ENCODE measurements at places on chromosomes 6 and 20.

- no peak for DNase-seq
Measured at GRCh38 chr20:2156666-2157624, 55.3 kb downstream of the STK35 start.

- DNase-seq, result no peak
Measured at GRCh38 chr20:34332262-34332920, 29.2 kb upstream of the AHCY start.

DNA sequence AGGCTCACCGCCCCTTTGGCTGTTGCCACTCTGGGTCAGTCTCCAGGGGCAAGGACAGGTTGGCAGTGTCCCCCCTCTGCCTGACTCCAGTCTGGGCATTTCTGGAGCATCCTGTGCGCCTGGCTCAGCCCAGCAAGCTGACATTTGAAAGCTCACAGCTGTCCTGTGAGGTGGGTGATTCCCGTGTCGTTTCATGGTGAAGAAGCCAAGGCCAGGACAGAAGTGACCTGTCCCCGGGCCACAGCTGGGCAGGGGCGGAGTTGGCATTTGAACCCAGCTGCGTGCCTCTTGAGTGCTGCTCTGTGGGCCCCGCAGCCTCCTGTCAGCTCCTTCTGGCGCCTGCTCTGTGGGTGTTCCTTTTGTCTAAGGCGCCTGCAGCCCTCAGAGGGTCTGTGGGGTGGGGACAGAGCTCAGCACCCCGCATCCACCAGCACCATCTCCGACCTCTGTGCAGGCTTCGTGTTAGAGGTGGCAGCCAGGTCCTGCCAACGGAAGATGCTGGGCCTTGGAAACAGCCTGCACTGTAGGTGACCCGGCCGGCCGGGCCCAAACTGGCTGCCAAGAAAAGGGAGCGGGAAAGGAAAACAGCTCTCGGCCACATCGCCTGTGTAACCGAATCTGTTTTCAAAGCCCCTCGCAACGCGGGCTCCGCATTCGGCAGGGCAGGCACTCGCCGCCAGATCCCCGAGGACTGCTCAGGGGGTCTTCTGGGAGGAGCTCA lies 5.8 kb upstream of the GATA5 start:
- no peak for DNase-seq

DNA sequence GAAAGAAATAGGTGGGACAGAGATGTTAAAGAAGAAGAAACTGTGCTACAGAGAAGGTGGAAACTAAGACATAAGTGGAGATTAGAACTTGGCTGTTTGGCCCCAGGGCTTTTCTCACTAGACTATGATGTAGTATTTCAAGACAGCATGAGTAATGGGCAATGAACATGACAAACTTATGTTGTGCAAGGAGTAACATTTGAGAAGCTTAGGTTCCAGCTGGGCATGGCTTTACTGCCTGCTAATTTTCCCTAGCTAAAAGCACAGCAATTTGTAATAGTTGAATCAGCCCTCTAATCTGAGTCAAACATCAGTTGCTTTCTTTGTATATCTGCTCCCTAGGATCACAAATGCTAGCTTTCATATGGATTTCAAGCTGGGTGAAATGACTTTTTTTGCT lies 294.3 kb upstream of the BMP2 start:
- no peak for DNase-seq

GRCh38 chr6:75757295-75757694 lies 8.3 kb downstream of the MYO6 start:
- no peak for DNase-seq

DNA sequence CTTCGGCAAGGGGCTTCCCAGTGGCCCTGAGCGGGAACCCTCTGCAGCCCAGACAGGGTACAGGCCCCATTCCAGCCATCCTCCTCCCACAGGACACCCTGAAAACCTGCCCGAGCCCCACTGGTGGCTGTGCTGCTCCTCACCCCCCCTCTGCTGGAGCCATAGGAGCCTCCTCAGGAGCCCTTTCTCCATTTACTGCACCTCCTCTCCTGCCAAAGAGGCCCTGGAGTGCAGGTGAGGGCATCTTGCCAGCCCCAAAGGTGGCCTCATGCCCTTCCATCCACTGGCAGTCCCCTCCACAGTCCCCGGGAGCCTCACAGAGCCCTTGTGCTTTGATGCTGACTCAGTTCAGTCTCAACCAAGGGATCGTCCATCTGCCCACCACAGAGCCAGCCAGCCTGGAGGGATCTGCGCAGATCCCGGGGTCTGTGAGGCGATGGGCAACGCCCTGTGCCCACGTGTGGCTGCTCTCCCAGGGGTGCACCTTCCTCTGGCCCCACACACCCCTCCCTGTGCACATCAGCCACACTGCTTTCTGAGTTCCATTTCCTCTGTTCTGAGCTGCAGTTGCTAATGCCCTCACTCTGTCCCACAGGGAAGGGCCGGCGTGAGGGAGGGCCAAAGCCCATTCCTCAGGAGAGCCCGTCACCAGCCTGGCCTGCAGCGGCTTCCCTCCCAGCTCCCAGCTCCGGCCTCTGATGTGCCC lies 228.5 kb downstream of the DLL1 start:
- DNase-seq, result no peak

DNA sequence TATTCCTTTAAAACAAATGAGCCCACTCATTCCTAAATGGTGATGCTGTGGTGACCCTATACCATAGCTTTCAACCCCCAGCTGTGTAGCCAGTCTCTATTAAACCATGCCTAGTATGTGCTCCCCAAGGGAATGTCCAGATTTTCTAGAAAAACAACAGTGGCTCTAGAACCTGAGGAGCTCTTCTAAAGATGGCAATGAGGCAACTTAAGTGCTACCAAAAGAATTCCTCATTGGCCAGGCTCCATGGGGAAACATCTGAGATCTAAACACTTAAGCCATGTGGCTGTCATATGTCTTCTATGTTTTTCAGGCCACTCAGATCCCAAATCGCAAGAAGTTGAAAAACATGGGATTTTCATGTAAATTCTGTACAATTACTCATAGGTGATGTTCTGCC lies 191.0 kb downstream of the TPBG start:
- DNase-seq, result no peak

DNA sequence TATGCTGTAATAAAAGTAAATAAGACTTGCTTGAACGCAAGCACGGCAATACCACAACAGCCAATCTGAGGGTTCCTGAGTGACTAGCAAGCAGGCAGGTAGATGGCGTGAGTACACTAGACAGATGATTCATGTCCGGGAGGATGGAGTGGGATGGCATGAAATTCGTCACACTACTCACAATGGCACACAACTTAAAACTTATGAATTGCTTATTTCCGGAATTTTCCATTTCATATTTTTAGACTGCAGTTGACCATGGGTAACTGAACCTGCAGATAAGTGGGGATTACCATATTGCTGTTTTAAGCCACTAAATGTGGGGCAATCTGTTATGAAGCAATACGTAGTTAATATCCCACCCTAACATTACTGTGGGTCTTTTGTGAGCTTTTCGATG lies 93.6 kb upstream of the NFATC2 start:
- DNase-seq, result no peak

GRCh38 chr6:128333581-128334223 lies 186.7 kb downstream of the PTPRK start:
- no peak for DNase-seq

- no peak for DNase-seq
Measured at GRCh38 chr6:90167514-90168379, 128.9 kb downstream of the BACH2 start.

DNA sequence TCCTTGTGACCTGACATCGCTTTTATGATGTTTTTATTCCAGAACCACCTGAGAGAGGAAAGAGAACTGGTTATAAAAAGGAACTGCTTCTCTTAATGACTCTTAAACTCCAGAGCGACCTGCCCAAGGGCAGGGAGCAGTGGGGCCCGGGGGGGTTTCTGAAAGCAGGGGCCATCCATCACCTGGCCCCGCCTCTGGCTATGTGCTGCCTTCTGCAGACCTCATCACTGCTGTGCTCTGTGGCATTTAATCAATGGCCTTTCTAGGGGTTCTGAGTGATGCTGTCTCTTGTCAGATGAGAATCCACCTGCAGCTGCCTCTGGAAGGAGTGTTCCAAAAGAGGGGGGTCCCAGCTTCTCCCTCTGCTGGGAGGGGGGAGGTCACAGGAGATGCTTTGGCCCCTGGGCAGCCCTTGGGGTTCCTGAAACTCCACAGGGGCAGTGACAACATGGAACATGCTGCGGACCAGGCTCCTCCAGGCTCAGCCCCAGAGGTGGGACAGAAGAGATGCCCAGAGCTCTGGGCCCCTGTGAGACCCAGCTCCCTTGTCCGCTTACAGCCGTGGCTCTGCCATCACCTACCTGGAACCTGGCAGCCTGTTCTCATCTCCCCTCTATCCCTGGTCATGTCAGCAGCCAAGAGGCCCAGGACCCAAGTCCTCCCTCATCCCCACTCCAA lies 177.1 kb upstream of the SULF2 start:
- no peak for DNase-seq

DNA sequence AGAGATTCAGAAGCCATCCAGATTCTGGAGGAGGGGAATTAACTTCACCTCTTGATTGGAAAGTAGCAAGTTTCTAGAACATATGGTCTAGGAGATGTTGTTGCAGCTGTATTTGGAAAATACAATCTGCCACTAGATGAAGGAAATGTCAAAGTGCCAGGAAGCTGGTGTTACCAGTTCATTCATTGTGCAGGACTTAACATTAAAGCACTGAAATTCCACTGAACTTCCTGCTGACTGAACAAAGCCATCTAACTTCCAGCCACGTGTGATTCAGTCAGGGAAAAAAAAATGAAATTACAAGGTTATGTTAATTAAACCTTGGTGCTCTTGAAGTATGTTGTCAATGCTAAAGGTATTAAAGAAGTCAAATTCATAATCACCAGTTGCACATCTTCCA lies 321.5 kb upstream of the SASH1 start:
- no peak for DNase-seq

DNA sequence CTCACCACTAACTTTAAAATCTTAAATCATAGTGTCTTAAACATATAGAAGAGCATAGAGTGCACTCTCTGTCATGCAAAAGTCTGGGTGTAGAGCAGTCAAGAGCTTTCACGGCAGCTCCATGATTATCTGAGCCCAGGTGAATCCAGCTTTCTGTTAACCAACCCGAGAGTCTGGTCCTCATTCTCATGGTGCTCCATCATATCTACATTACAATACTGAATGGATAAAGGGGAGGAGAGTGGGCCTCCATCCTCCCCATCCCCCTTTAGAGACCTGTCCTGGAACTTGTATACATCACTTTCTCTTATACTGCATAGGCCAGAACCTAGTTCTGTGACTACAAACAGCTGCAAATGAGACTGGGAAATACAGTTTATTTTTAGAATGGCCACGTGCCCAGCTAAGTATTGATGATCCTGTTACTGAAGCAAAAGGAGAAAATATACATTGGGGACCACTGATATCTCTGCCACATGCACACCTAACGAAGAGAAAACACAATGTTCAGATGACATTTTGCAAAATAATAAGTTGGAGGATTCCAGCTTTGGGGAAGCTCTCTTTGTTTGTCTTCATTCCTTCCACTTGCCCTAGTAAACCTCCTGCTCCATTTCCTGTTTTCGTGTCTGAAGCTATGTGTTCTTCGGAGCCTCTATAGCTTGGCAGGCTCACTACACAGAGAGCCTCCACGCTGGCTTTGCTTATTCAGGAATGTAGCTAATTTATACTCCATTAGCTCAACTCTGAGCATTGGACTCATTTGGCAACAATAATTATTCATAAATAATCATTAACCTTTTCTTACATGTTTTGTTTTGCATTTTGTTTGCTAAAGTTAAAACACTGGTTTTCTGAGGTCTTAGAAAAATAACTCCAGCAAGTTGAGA lies 110.1 kb downstream of the IYD start:
- no peak for DNase-seq

DNA sequence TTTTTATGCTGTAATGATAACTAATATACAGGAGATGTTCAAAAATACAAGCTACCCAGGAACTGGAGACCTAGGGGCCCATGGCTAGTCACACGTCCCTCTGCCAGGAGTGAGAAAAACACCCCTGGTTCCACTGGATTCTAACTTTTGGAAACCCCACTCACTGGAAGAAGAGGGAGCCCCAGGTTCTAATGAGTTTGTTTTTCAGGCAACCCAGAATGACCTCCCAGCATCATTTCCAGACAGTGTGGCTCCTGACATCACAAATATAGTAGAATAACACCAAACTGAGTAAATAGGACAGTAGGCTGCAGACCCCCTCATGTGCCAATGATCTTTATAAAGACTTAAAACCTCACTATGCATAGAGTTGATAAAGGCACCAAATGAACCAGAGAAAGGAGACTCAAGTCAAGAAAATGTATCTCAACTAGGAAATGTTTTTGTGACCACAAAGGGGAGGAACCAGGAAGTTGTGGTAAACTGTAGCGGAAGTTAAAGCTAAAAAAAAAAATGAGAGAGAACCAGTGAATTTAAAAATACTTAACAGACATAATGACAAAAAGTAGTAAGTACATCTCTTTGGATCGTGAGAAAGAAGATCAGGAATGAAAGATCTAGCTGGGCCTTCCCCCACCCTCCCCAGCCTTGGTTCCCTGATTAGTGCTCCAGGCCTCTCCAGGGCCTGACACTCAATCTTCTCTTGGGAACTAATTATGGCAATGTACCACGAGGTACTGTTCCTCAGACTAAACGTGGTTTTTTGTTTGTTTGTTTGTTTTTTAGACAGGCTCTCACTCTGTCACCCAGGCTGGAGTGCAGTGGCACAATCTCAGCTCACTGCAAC lies 19.8 kb downstream of the HLA-E start:
- DNase-seq, result peak; percentile 72

- no peak for DNase-seq
Measured at GRCh38 chr6:145022199-145022796, 713.0 kb downstream of the EPM2A start.

DNA sequence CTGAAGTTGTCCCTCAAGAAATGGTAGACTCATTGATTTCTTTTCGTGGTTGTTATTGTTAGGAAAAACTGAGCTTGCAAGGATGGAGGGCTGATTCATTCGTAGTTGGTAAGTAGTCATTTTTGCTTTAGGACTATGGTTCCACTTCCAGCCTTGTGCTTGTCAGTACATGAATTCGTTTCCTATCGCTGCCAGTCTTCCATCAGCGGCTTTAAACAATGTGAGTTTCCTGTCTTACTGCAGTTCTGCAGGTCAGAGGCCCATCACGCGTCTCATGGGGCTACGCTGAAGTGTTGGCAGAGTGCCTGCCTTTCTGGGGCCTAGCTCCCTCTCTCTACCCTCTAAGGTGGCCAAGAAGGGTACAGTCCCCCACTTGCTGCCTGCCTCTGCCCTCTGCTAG lies 11.4 kb upstream of the MDFI start:
- no peak for DNase-seq

All from KG1 (cell line).